NCI-H748 treated with DMSO at 0.1 percent for 48 hours (cell line): ENCODE measurements at places on chromosomes 6 and 20.
A peak's percentile ranks its signal among the peaks of the same experiment; 100 is the strongest.

DNA sequence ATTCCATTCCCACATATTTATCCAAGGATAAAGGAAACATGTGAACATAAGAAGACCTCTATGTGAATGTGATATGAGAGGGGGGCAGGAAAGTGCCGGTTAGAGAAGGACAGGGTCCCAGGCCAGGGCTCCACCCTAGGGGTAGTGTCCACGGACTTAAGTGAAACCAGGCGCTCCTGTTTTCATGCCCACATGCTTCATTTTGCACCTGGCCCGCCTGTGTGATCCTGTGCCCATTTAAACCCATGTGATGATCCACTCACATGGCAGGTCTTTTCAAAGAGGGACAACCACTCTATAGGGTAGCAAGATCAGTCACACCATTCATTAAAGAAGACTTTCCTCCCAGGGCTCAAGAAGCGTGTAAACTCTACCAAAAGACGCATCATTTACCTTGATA lies 865.3 kb upstream of the GJE1 start:
- DNase-seq, result no peak

- DNase-seq, result no peak
Measured at GRCh38 chr6:110514818-110515217, 38.4 kb upstream of the SLC22A16 start.

DNA sequence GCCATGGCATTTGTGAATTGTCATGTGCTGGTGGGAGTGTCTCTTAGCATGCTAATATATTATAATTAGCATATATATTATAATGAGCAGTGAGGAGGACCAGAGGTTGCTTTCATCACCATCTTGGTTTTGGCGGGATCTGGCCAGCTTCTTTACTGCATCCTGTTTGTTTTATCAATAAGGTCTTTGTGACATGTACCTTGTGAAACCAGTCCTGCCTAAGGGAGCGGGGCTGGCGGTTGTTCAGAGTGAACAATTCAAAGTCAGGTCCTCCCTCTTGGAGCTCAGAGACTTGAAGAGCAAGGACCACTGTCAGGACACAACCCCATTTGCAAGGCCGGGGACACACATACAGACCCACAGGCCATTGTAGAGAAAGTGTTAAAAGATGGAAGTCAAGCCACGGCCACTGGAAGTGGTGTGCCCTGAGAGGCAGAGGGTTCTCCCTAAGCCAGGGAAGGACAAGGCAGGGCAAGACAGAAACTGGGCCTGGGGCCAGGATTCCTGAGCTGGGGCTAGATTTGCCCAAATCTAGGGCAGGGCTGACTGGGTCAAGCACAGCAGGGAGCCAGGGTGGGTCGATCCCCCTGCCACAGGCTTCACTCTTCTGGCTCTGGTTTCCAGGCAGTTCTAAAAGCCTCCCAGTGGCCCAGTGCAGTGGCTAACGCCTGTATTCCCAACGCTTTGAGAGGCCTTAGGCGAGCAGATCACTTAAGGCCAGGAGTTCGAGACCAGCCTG lies 14.2 kb downstream of the SLC52A3 start:
- DNase-seq, result no peak

DNA sequence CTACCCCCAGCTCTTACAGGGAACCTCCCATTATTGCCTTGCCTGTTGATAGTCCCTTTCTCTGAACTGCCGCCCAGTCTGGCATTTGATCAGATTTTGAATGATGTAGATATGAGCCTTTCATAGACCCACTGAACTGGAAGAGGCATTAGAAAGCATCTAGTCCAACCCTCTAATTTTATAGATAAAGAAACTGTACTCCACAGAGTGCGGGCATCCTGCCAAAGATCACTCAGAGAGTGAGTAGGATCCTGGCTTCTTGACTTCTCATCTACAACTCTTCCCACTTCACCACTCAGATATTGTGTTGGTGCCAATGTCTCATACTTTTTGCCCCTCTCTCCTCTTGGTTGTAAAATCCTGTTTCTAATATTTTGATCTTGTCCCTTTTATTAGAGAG lies 179.2 kb upstream of the BMP2 start:
- DNase-seq, result no peak

- no peak for DNase-seq
Measured at GRCh38 chr20:59462249-59462648, 142.1 kb upstream of the PHACTR3 start.

- DNase-seq, result peak; percentile 78
Measured at GRCh38 chr20:561437-562231, 18.0 kb upstream of the CSNK2A1 start.

- DNase-seq, result no peak
Measured at GRCh38 chr6:14284969-14285590, 167.5 kb downstream of the CD83 start.

GRCh38 chr6:169326067-169326799 lies 72.6 kb upstream of the THBS2 start:
- peak; percentile 28 for DNase-seq

GRCh38 chr6:145139140-145139850 lies 596.0 kb downstream of the EPM2A start:
- no peak for DNase-seq

DNA sequence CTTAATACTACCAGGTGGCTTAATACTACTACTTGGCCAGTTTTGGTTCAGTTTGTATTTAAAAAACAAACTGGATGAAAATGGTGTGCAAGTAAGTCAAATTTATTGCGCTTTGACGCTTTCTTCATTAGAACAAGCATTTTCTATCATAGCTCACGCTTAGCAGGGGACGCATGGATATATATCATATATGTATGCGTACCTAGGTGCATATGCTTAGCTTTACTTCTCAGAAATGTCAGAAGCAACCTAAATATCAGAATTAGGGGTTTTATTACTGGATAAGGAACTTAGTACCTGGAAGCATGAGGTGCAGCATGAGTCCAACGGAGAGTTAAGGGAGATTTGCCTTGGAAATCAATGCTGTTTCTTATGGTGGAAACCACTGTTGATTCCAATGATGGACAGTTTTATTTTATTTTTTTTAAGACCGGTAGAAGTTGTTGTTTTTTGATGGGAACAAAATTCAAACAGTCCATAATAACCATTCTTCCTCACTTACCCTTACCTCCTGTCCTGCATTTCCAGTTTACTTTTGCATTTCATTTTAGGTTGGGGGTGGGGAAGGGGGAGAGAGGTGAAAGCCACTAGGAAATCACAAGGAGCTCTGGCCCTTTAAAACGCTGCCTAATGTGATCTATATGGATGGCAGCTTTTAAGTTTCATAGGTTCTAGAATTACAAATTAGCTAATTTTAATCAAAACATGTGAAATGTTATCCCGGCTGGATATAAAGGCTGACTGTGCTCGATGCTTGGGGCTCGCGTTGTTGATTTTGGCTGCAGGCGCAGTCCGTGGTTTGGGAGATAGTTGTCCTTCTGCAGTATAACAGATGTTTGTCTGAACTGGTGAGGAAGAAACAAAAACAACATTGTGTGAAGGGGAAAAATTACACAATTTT lies 2.1 kb downstream of the SOBP start:
- no peak for DNase-seq

DNA sequence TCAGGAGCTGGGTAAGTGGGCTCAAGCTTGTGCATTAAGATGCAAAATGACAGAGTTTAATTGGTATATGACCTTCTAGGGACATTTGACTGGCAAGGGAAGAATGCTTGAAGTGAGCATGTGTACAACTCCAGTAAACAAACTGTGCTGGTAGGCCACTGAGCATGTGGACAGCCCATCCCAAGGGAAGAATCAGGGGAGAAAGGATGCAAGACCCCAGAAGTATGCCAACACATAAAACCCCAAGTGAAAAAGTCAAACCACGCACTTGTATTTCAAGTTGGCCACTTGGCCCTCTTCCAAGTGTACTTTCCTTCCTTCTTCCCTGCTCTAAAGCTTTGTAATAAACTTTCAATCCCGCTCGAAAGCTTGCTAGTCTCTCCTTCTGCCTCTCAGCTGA lies 10.4 kb upstream of the THBD start:
- DNase-seq, result no peak

- DNase-seq, result peak; percentile 85
Measured at GRCh38 chr20:3470627-3471396, at the start of gene ATRN. ATRN (plus strand) TSS chr20:3471018; CDS start chr20:3471108, 90 bp downstream.

GRCh38 chr6:30481211-30481964 lies 7.9 kb upstream of the HLA-E start:
- DNase-seq, result no peak

DNA sequence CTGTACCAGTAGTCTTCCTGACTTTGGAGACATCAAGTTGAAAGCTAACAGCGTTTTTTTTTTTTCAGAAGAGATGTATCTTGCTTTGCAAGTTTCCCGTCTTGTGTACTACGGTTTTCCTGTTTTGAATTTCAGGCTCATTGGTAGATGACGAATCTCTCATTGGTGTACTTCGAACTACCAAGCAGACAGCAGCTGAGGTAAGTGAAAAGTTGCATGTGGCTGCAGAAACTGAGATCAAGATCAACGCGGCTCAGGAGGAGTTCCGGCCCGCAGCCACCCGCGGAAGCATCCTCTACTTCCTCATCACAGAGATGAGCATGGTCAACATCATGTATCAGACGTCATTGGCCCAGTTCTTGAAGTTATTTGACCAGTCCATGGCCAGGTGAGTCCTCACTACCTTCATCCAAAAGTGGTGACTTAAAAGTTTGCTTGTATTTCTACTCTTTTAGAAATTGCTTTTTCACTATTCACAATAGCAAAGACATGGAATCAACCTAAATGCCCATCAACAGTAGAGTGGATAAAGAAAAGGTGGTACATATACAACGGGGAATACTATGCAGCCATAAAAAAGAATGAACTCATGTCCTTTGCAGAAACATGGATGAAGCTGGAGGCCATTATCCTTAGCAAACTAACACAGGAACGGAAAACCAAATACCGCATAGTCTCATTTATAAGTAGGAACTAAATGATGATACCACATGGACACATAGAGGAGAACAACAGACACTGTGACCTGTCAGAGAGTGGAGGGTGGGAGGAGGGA lies 110.6 kb upstream of the GLP1R start:
- no peak for DNase-seq

GRCh38 chr6:142476452-142476851 lies 174.6 kb downstream of the ADGRG6 start:
- no peak for DNase-seq

DNA sequence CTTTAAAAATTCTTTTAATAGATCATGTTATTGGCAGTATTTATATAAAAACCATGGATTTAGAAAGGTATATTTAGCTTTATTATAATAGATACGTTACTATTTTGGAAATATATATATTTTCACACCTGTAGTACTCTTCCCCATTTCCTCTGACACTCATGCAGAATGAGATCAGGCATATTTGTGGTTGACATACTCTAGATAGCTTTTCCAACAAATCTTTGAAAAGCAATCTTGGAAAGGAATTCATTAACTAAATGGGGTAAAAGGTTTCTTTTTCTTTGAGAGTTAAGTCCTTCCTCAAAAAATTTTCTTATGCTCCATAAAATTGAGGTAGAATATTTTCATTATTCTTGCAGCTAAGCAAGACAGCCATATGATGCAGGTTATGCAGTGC lies 14.5 kb downstream of the ASF1A start:
- no peak for DNase-seq

DNA sequence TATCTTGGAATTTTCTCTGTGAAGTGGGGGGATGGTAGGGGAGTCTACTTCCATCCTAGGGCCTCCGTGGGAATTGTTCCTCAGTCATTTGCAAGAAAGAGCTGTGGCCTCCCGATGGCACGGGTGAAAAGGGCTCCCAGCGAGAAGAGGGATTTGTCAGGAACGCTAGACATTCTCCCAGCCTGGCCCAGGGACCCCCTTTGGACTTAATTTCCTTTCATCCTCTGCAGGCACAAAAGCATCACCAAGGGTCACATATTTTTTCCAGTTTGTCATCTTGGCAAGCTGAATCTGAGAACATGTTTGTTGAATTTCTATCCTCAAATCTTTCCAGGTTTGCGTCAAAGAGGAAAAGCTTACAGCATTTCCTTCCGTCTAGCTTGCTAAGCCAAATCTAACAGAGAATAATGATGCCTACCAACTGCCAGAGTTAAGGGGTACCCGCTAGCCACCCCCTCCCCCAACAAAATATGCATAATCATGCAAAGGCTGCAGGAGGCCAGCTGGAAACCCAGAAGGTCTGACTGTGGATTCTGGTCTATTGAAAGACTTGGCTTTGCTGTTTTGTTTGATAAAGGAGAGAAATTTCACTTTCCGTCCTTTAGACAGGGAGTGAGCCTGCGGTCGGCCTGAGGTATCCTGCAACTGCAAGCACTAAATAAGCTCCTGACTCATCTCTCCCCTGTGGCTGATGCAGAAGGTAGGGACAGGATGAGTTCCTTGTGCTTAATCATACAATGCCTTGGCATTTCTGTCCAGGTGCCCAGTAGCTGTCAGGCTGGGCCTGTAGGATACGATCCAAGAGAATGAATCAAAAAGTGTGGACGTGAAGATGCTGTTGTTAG lies 23.1 kb downstream of the PSMG4 start:
- no peak for DNase-seq

DNA sequence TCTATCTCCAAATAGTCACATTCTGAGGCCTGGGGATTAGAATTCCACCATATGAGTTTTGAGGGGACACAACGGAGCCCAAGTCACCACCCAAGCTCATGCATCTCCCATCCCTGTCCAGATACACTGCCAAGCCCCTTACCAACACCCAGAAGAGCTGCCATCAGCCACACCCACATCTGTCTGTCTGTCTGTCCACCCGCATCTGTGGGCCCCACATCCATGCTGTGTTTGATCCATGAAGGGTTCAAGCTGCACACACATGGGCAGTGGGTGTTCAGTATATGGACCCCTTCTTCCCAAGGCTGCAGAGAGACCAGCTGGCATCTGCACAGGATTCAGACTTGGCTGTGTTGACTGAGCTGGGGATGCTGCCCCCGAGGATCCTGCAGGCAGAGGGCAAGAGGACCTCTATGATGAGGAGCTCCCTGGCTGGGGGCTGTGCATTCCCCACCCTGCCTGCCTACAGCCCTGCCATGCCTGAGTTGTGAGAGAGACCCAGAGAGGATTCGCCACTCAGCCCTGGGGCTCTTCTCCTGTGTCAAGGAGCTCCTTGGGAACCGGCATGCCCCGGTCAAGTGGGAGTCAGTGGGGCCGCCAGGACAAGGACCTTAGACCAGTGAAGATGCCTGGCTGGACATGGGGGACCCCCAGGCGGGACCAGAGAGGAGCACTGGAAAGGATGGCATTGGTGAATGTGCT lies 206.4 kb downstream of the SYNDIG1 start:
- no peak for DNase-seq

DNA sequence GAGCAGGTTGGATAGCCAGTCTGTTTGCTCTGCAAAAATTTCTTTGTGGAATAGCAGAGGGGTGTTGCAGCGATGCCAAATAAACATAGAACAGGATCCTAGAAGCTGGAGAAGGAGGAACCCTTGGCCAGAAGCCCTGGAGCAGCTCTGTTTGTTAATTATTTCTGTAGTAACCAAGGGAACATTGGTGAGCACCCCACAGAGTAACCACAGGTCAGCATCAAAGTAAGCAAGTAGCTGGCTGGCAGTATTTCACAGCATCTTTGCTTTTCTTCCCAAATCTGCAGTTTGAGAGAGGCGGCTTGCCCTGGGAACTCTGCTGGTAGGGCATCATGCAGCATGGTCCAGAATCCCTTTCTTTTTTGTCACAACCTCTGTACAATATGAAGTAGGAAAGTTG lies 12.7 kb upstream of the APMAP start:
- DNase-seq, result no peak
